ENCODE measurements at places on chromosomes 6 and 20. TPM values are rescaled to one million over a fixed set of nuclear protein-coding genes. Genes with fewer than 3 reads are reported as not detected.
A peak's percentile ranks its signal among the peaks of the same experiment; 100 is the strongest.

Gene SFTA2
- not detected for total RNA-seq

GRCh38 chr6:169184419-169184818, 69.2 kb downstream of the THBS2 start:
- no peaks in the 10 kb centered on the region for H3K36me3 ChIP-seq
- H3K27ac ChIP-seq = no peak overlapping the region
- no peaks in the 10 kb centered on the region for H3K27me3 ChIP-seq
- no peak overlapping the region for H3K4me3 ChIP-seq
- no peaks in the 10 kb centered on the region for H3K4me1 ChIP-seq
- DNase-seq = no peak

DNA sequence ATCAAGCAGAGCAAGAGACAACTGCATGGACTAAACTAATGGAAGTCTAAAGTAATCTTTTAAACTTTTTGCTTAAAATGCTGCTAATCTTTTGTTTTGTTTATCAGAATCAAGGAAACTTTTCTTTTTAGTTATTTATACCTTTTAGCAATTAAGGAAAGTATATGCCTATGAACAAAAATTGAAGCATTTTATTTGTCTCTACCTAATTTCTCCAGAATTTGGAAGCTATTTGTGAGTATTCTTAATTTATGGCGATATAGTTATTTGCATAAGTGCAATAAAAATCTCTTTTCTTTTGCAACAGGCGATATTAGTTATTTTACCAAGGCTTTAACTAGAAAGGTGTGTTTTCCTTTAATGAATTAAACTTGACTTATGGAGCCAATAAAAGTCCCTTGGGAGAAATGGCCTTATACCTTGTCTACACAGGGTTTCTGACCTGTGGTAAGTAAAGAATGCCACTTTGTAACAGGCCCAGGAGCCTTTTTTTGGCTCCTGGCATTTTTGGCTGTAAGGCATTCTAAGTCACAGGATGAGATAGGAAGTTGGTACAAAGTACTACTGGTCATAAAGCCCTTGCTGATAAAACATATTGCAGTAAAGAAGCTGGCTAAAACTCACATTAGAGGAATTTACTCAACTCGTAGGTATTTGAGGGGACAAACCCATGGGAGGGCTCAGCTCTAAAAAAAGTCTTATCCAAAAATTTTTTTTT, 37.2 kb downstream of the TMEM14A start:
- H3K27me3 ChIP-seq = no peaks in the 10 kb centered on the region
- no peaks in the 10 kb centered on the region for H3K36me3 ChIP-seq
- H3K4me1 ChIP-seq = no peaks in the 10 kb centered on the region
- no peak overlapping the region for H3K27ac ChIP-seq

- H3K4me1 ChIP-seq = peaks cover 54% of the 10 kb centered on the region
- peak; percentile 28 for DNase-seq
- peaks cover 85% of the 10 kb centered on the region for H3K27me3 ChIP-seq
- no peak overlapping the region for H3K27ac ChIP-seq
- H3K36me3 ChIP-seq = no peaks in the 10 kb centered on the region
- H3K4me3 ChIP-seq = peak overlapping the region; percentile 39
These were observed 1.2 kb upstream of the TBXT start for GRCh38 chr6:166168616-166169548.

- H3K4me3 ChIP-seq = peak overlapping the region; percentile 84
- peak; percentile 89 for DNase-seq
- H3K36me3 ChIP-seq = no peaks in the 10 kb centered on the region
- peak overlapping the region; percentile 93 for H3K27ac ChIP-seq
- H3K27me3 ChIP-seq = no peaks in the 10 kb centered on the region
These were observed 497 bp downstream of the ACSS1 start for GRCh38 chr20:25057234-25058050.
